IMR-90 (cell line): ENCODE measurements at places on chromosomes 11 and 22.

DNA sequence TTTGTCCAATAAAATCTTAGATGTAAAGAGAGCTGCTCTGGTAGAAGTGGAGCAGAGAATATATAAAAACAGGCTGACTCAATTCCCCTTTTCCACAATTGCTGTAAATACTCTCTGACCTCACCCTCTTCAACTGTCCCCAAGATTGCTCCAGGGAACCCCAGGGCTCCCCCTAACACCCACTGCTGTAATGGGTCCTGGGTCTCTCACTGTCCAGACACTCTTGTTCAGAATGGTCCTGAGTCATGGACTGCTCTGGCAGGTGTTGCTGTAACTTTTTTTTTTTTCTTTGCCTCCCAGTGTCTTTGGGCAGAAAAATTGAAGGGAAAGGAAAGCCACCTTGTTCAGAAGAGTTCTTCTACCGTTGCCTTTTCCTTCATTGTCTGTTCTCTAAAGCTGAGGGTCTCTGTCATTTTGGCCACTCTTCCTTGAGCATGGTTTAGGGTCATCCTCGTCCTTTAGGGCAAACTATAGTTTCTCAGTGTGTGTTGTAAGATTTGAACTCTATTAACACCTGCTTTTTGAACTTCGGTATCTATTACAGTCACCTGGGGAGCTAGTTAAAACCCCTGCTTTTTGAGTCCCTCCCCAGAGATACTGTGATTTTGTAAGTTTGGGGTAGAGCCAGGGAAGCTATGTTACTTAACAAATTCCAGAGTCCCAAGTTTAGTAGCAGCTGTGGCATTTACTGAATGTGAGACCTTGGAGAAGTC is 209.5 kb downstream of the NAV2 start:
- H3K27me3 ChIP-seq: no peaks in the 10 kb centered on the region
- 0 out of 2 replicates have a peak, but pooled peaks cover 2% of the 10 kb centered on the region for H3K36me3 ChIP-seq

DNA sequence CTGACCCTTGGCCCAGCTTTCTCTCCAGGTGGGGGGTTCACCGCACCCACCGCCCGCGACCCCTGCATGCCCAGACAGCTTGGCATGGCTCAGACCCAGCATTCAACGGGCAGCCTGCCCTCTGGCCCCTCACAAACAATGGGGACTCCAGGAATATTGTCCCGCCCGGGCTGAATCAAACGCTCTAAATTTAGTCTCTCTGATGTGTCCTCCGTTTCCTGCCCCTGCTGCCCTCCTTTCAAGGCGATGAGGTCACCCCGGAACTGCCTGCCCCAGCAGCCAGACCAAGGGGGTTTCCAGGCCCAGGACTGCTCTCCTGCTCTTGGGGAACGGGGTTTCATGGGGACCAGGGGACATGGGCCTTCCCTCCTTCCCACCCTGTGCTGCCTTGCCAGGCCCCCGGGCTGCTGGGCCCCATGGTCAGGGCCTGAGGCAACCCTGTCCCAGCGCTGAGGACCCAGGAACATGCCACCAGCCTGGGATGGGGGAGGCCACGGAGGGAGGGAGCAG is 10.1 kb upstream of the PDGFB start:
- H3K4me1 ChIP-seq: peaks cover 38% of the 10 kb centered on the region
- peak; percentile 79 for DNase-seq
- H3K4me3 ChIP-seq: no peak overlapping the region
- peak overlapping the region; percentile 41 for H3K27ac ChIP-seq
- H3K27me3 ChIP-seq: no peaks in the 10 kb centered on the region

- H3K4me1 ChIP-seq: peaks cover 30% of the 10 kb centered on the region
- no peak overlapping the region for H3K27ac ChIP-seq
- H3K27me3 ChIP-seq: no peaks in the 10 kb centered on the region
- DNase-seq: peak; percentile 44
- no peak overlapping the region for H3K4me3 ChIP-seq
These were observed 5.9 kb downstream of the YPEL4 start for GRCh38 chr11:57643802-57644201.

- H3K4me1 ChIP-seq: peaks cover 9% of the 10 kb centered on the region
- no peaks in the 10 kb centered on the region for H3K27me3 ChIP-seq
- peak overlapping the region; percentile 57 for H3K27ac ChIP-seq
- no peaks in the 10 kb centered on the region; the same call in 1 of the 2 replicates for H3K36me3 ChIP-seq
- peak overlapping the region; percentile 64 for H3K4me3 ChIP-seq
These were observed 396 bp downstream of the TEF start for GRCh38 chr22:41382098-41382578.

- H3K36me3 ChIP-seq: peaks cover 1% of the 10 kb centered on the region
- no peak overlapping the region for H3K4me3 ChIP-seq
- H3K4me1 ChIP-seq: peaks cover 11% of the 10 kb centered on the region
- no peaks in the 10 kb centered on the region for H3K27me3 ChIP-seq
These were observed 6.8 kb downstream of the TBC1D22A start for GRCh38 chr22:46769191-46769675.

DNA sequence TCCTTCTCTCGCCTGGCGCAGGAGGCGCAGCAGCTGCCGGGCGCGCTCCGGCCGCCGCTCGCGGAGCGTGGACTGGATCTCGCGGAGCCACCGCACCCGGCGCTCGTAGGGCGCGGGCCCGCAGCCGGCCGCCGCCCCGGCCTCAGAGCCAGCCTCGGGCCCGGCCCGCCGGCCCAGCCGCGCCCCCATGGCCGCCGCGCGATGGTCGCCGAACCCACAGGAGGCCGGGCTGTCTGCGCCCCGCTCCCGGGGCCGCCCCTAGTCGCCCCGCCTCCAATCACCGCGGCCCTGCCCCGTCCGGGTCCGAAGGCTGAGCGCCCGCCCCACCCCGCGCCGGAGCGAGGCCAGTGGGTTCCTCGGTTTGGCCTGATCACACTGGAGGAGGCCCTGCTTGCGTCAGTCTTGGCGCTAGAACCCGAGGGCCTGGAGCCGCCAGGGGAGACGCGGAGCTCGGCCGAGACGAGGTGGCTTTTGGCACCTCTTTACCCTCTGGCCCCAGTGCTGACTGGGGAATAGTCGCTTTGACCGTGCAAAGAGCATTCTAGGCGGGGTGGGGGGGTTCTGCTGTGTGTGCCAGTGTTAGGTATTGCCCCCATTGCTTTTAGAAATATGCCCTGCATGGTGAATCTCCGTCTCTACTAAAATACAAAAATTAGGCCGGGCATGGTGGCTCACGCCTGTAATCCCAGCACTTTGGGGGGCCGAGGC is at the start of gene LRRC75B:
Gene LRRC75B, minus strand, starts transcription at position 223 of the 708 bp plus-strand sequence. Its CDS starts 34 bp downstream, at position 189.
- H3K4me1 ChIP-seq: no peaks in the 10 kb centered on the region
- H3K36me3 ChIP-seq: peaks cover 8% of the 10 kb centered on the region; the same call in 1 of the 2 replicates
- DNase-seq: peak; percentile 85
- peak within 1 kb of the TSS; percentile 47 for H3K4me3 ChIP-seq
- H3K27me3 ChIP-seq: no peaks in the 10 kb centered on the region

GRCh38 chr22:24497841-24498258 is 2.7 kb downstream of the UPB1 start:
- no peak overlapping the region for H3K27ac ChIP-seq
- no peak overlapping the region for H3K4me3 ChIP-seq
- peaks cover 3% of the 10 kb centered on the region; the same call in 1 of the 2 replicates for H3K4me1 ChIP-seq
- H3K27me3 ChIP-seq: peaks cover 52% of the 10 kb centered on the region

DNA sequence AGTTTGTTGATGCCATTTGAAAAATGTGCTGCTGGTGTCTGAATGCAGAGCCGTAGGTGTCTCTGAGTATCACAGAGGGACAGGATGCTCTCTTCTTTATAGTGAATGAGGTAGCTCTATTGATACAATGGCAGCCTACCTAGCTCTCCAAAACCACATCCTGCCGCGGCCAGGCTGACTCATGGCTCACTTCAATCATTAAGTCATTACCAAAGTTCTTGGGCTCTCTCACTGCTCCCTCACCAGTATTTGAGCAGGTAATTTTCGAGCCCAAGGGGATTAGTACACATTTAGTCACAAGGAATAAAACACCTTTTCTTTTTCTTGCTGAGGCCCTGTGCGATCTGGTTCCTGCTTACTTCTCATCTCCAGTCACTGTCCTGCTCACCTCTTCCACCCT is 509.0 kb upstream of the LARGE1 start:
- H3K27me3 ChIP-seq: no peaks in the 10 kb centered on the region
- H3K4me3 ChIP-seq: no peak overlapping the region
- DNase-seq: no peak
- H3K36me3 ChIP-seq: no peaks in the 10 kb centered on the region
- no peaks in the 10 kb centered on the region for H3K4me1 ChIP-seq
- no peak overlapping the region for H3K27ac ChIP-seq

DNA sequence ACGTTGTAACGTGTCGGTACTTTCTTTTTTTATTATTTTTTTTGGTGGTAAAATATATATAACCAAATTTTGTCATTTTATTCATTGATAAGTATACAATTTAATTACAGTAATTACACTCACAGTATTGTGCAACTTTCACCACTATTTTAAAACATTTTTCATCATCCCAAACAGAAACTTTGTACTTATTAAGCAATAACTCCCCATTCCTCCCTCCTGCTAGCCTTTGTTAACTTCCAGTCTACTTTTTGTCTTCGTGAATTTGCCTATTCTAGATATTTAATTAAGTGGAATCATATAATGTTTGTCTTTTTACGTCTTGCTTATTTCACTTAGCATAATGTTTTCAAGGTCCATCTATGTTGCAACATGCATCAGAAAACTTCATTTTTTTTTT is 58.5 kb downstream of the STIM1 start:
- H3K36me3 ChIP-seq: no peaks in the 10 kb centered on the region
- H3K4me1 ChIP-seq: no peaks in the 10 kb centered on the region
- no peak overlapping the region for H3K4me3 ChIP-seq

- DNase-seq: no peak
- H3K4me3 ChIP-seq: peak overlapping the region; percentile 51
- peaks cover 6% of the 10 kb centered on the region; the same call in 1 of the 2 replicates for H3K4me1 ChIP-seq
- H3K36me3 ChIP-seq: peaks cover 12% of the 10 kb centered on the region
- H3K27me3 ChIP-seq: no peaks in the 10 kb centered on the region; the same call in 1 of the 2 replicates
These were observed 9.2 kb upstream of the AIFM3 start for GRCh38 chr22:20957683-20958431.

DNA sequence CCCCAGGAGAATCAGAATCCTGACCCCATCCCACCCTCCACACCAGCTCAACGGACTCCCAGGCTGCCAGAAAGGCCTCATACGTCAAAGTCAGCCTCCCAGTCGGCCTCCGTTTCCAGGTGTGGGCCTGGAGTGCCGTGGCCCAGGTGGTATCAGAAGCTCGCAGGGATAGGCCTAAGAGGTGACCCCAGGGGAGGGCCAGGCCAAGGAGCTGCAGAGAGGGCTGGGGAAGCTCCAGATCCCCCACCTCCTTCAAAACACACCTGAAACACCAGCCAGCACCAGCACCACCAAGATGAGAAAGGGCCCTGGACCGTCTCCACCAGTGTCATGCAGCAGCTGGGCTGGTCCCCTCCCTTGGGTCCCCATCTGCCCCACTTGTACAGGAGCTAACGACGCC is 20.3 kb downstream of the ASCL2 start:
- no peak overlapping the region for H3K4me3 ChIP-seq
- no peak for DNase-seq
- H3K27me3 ChIP-seq: peaks cover 26% of the 10 kb centered on the region
- H3K4me1 ChIP-seq: no peaks in the 10 kb centered on the region
- H3K27ac ChIP-seq: no peak overlapping the region
- H3K36me3 ChIP-seq: no peaks in the 10 kb centered on the region

- H3K4me3 ChIP-seq: no peak overlapping the region
- DNase-seq: no peak
- H3K4me1 ChIP-seq: no peaks in the 10 kb centered on the region
- H3K27me3 ChIP-seq: no peaks in the 10 kb centered on the region
- no peaks in the 10 kb centered on the region for H3K36me3 ChIP-seq
These were observed 34.8 kb downstream of the SLC22A9 start for GRCh38 chr11:63404161-63404935.

DNA sequence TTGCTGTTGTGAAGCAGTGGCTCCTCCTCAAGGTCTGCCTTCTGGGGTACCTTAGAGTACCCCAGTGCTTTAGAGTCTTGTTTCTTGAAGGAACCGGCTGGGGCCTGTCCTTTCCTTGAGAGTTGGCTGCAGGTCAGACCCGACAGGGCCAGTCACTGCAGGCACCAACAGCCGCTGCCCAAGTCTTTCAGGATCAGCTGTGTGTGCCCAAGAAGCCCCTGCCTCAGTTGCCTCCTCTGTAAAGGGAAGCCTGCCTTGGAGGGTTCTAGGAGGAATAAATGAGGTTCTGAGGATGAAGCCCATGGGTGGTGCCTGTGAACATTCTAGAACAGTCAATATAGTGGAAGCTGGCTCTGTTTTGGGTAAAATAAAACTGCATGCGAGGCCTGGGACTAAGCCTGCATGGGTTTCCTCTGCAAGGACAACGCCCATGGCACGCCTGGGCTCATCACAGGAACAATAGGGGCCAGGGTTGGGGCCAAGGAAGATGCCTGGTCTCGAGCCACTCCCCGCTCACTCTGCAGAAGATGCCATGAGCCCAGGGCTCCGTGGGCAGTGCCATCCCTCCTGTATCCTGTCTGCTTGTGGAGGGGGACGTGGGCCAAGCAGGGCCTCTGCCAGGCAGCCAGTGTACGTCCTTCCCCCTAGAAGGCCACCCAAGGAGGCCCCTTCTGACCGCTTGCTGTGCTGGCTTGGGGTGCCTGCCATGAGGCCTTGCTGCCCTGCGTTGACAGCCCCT is 81.6 kb downstream of the MED15 start:
- H3K4me3 ChIP-seq: no peak overlapping the region
- no peak overlapping the region for H3K27ac ChIP-seq
- no peaks in the 10 kb centered on the region for H3K27me3 ChIP-seq

DNA sequence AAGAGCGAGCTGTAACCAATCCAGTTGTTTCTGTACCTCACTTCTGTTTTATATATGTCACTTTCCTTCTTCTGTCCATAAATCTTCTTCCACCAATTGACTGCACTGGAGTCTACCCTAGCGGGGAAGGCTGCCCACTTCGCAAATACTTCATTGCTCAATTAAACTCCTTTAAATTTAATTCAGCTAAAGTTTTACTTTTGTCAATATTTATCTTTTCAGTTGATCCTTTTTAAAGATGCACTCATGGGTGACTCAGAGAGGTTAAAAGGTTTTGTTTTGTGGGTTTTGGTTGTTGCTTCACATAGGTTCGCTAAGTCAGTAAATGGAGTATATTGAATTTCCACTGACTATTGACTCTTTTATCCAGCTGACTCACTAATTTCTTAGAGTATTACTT is 597.2 kb downstream of the DLG2 start:
- no peaks in the 10 kb centered on the region for H3K36me3 ChIP-seq
- peak; percentile 60 for DNase-seq
- no peak overlapping the region for H3K27ac ChIP-seq
- H3K4me3 ChIP-seq: no peak overlapping the region
- no peaks in the 10 kb centered on the region for H3K4me1 ChIP-seq

DNA sequence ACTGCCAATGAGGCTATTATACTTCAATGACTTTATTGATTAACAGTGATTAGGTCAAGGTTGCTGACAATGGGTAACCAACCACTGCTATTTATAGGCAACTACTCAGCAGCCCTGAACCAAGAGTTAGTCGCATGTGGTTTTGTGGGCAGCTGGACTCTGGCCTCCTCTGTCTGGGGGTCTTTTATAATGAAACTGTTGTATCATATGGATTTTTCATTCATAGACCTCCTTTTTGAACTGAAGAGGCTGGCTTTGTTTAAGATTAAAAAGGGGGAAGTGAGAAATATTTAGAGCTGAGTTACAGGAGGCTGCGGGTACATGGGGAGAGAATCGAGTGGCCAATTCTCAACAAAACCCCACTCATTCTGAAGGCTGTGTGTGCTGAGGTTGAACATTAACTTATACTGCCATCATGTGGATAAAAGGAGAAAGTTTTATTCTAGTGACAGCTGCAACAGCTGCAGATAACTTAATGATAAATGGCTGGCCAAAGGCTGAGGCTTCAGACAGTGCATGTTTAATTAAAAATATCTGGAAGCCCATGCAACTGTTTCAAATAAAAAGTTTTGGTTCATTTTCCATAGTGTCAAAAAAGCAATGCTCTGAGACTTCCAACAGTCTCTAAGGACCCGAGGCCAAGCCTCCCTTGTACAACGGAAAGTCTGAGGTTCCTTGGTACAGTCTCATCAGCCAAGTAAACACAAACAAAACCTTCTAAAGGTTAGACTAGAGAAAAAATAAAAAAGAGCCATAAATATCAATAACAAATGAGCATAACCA is 682.6 kb downstream of the KCNA4 start:
- peak overlapping the region; percentile 93 for H3K27ac ChIP-seq
- H3K4me3 ChIP-seq: no peak overlapping the region
- no peaks in the 10 kb centered on the region for H3K36me3 ChIP-seq
- peaks cover 14% of the 10 kb centered on the region for H3K4me1 ChIP-seq
